ENCODE measurements at places on chromosomes 11 and 22.

DNA sequence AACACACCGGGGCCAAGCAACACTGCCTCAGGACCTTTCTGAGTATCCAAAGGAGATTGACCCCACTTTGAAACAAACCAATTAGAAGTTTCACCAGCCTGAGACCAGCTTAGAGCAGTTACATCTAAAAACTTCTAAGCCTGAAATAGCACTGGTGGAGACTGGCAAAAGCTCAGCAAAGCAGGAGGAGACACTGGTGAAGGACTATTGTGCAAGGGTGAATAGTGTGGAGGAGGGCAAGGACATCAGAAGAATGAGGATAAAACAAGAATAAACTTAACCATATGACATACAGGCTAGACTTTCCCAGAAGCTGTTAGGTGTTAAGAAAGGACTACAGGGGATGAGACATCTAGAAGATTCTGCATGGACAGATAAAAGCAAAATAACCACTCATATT lies 152.4 kb downstream of the FCHSD2 start:
- DNase-seq: no peak

DNA sequence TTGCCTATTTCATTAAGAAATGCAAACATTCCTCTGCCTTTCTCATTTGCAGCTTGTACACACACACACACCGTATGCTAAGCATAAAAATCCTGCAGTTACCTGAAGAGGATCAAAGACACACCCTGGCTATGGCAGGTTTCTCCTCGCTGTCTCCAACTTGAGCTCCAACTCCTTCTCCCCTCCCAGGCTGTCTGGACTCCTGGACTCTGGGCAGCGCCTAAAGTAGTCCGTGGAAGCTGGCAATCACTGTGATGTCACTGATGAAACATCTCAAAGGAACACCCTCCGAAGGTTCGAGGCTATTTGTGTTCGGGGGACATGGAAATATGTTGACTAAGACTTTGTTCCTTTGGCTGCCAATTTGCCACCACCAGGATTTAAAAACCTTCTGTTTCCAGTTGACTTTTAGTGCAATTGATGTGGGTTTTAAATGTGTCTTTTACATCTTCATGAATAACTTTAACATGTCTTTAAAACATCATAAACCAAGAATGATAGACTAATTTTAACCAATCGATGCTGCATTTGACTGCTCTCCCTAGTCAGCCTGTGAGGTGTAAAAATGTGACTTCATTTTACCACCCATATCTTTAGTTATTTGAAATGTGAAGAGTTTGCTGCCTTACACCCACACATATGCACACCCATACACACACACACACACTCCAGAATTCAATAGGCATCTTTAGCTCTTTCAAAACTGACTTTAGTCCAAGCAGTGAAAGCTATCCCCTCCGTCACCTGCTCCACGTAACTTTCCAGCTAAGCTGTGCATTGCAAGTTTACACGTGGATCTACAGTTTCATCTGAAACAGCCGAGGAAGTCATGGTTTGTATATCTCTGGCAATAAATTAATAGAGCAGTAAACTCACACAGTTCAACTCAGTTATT lies at the start of gene SLN:
SLN (minus strand) TSS at position 196 of the 895 bp plus-strand sequence.
- DNase-seq: no peak

GRCh38 chr11:1202154-1202775 lies 20.6 kb upstream of the MUC5B start:
- DNase-seq: no peak

GRCh38 chr22:27797520-27798391 lies 3.8 kb downstream of the MN1 start:
- no peak for DNase-seq

GRCh38 chr22:29727131-29727523 lies 7.3 kb downstream of the CABP7 start:
- DNase-seq: no peak

DNA sequence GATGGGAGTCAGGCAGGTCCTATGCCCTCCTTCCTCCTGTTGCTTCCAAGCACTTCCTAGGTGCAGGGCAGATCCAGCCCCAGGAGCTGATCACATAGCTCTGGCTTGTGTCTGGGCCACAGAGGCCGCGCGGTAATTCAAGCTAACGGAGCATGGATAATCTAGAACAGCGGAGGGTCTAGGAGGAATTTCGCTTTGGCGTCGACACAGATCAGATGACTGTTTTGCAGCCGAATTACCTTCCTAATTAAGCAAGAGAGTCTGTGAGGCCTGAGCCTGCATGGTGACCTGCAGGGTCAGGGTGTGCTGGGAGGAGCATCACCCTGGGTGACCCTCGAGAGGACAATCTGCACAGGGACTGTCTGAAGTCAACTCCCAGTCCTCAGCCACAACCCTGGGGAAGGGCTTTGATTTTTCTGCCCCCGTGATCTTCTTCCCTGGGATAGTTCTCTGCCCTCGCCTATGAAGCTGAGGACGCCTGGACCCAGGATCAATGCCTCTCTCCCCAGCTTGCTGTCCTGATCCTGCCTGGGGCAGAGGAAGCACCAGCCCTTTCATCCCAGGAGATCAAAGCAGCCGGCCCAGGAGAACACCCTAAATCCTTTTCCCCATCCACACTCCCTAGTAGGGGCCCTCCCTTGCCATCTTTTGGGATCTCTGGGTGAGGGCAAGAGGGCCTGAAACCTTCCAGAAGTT lies 11.0 kb downstream of the NECTIN1 start:
- DNase-seq: no peak

- DNase-seq: no peak
Observed at GRCh38 chr22:47848184-47848920, 1085.9 kb downstream of the TBC1D22A start.

- no peak for DNase-seq
Observed at GRCh38 chr22:50260434-50260800, 1.1 kb downstream of the MAPK12 start.

DNA sequence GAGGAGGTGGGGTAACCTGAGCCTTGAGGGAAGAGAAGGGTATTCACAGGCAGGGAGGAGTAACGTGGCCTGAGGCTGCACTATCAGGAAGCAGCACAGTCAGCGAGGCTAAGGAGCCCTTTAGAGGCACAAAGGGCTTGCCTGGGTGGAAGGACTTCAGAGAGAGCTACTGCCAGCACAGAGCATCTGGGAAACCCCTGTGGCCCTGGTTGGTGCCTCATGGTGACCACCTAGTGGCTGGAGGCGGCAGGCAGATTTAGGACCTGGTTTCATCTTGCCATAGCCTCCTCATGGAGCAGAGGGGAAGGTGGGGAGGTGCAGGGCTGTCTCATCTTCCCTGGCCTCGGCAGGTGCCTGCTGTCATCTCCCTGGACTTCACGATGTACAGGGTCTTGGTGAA lies 64.5 kb downstream of the MPPED1 start:
- DNase-seq: no peak

DNA sequence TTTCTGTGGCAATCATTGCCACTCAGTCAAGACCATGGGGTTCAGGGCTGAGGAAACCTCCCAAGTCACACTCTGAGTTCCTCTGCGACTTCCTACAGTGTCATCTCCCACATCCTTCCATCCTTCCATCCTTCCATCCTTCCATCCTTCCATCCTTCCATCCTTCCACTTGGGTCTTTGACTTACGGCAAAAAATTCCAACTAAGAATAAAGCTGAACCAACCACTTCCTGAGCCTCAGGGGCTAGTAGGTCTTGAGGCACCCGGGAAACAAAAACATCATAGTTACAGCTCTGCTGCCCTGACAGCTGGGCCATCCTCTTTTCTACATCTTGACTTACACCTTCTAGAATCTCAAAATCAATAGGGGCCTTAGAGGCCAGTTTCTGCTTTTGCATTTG lies 32.1 kb downstream of the EHF start:
- no peak for DNase-seq
